Nucleus accumbens (tissue), 56 donors: ENCODE measurements at places on chromosomes 7 and 10.
A peak's percentile ranks its signal among the peaks of the same experiment; 100 is the strongest.

GRCh38 chr7:55365205-55365674 lies at the start of gene LANCL2:
LANCL2 (plus strand) TSS chr7:55365337; CDS start chr7:55366026, 689 bp downstream.
- no peak for DNase-seq

GRCh38 chr10:16891375-16892313 lies 74.4 kb upstream of the RSU1 start:
- no peak for DNase-seq

GRCh38 chr7:155680864-155681263 lies 36.4 kb downstream of the RBM33 start:
- DNase-seq, result no peak

GRCh38 chr10:30396698-30397097 lies 37.3 kb upstream of the MAP3K8 start:
- DNase-seq, result no peak

DNA sequence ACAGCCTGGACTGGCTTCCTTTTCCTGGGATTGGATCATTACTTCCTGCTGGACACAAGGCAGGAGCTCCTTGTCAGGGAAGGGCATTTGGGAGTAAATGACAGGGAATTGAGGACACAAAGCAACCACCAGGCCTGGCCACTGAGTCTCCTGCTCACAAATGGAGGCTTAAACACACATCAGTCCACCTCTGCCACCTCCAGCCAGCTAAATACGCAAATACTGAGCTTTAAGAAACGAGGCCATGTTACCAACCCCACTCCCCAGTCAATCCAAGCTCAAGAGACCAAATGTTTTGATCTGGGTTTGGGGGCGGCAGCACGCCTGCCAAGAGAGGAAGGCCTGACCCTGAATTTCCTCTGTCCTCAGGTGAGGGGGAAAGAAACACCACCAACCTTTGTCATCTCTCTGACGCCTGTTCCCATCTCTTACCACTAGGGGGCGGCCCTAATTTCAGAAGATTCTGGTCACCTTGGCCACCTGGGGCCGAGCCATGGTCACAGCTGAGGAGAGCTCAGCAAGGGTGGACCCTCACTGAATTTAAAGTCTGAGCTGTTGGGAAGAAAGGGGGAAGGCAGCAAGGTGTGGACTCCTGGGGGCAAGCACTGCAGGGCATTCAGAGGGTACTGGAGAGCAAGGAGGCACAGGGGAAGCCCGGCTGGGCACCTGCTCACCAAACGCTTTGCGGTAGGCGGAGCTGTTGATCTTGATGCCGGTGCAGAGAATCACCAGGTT lies 16.5 kb downstream of the AIFM2 start:
- peak; percentile 5 for DNase-seq

GRCh38 chr7:107446531-107446930 lies 23.3 kb upstream of the GPR22 start:
- DNase-seq, result no peak

DNA sequence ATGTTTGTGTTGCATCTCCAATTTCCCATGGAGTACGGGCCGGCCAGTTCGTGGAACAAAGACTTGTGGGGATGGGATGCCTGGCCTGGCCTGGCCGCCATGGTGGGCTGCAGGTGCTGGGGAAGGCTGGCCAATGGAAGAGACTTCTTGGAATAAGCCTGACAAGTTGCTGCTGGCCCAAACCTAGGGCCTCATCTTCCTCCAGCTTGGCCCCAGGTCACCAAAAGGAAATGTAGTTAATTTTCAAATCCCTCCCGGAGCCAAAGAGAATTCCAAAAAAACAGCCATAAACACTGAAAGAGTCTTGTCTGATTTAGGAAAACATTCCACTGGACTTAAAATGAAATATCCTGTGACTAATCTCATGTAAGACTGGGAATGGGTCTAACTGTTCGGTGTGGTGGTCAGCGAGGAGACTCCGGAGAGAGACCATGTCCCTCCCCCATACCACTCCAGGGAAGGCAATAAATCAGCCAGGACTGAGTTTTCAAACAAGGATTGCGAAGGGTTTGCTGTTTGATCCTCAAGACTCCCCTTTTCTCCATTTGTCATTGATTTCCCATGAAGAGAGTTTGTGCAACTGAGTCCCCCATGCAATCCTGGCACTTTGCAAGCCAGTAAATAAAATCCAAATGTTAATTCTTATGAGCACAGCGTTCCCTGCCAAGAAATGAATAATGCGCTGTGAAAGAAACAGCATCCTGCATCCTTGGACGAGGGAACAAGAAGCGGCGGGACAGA lies 128.7 kb upstream of the HABP2 start:
- DNase-seq, result no peak

- peak; percentile 46 for DNase-seq
Observed at GRCh38 chr10:14556285-14556956, 218.3 kb downstream of the FAM107B start.

DNA sequence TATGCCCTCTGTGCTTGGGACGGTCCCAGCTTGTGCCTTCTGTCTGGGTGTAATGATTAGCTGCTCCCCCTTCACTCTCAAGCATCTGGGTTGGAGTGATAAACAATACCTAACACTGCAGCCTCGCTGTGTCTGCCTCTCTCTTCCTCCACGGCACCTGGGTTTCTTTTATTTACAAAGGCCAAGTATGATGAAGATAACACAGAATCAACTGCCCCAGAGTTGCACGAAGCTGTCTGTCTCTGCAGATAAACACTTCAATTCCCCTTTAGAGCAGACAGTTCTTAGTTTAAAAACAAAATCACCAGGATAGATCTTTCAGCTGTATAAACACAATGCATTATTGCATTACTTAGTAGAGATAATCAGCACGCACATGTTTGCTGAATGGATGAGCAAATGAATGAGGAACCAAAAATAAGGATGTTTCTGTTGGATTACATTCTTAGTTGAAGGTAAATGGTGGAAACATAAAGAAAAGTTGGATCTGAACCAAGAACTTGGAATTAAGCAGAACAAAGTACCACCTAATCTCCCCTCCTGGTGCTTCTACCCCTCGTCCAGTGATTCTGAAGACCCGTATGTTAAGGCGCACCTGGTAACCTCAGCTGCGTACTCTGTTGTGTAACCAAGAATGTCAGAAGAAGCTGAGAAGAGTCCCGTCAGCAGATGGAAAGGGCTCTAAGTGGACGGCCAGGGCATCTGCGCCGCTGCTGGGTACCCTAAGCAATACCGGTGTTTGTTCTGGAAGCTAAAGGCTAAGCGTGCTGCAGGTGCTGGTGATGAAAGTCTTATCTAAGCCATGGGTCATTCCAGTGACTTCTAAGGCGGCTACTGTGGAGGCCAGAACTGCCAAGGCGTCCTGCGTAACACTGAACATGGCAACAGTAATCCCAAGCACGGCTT lies 26.6 kb downstream of the INSIG1 start:
- DNase-seq, result no peak

GRCh38 chr7:44163591-44163990 lies 22.5 kb upstream of the MYL7 start:
- DNase-seq, result no peak

DNA sequence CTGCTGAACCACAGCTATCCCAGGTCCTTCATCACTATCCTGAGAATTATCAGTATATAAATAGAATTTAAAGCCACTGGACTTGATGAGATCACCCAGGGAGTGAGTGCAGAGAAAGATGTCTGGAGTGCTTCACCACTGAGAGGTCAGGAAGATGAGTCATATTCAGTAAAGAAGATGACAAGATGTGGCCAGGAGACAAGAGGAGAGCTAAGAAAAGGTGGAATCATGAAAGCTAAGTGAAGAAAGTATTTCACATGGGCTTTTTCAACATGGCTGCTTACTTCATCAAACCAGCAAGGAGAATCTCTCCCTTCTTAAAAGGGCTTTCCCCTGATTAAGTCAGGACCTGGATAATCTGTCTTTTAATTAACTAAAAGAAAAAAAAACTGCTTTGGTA lies 9.1 kb upstream of the PRKAR2B start:
- DNase-seq, result no peak

DNA sequence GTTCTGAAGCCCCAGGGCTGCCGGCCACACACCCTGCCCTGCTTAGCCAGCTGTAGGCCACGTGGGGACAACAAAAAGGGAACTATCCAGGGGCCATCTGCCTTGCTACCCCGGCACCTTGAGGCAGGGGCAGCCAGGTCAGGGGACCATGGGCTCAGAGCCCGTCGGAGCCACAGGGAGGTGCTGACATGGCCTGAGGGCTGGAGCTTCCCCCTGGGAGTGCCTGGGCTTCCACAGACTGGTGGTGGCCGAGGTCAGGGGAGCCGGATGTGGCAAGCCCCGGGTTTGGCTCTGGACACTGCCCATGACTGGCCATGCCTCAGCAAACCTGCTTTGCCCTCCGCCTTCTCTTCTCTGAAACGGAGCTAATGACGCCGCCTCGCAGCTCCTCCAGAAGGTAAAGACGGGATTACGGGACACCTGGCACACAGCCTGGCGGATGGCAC lies 178.5 kb downstream of the EBF3 start:
- no peak for DNase-seq

GRCh38 chr10:4655879-4656278 lies 170.1 kb upstream of the AKR1E2 start:
- no peak for DNase-seq

GRCh38 chr7:1651031-1651446 lies 19.0 kb upstream of the ELFN1 start:
- no peak for DNase-seq

DNA sequence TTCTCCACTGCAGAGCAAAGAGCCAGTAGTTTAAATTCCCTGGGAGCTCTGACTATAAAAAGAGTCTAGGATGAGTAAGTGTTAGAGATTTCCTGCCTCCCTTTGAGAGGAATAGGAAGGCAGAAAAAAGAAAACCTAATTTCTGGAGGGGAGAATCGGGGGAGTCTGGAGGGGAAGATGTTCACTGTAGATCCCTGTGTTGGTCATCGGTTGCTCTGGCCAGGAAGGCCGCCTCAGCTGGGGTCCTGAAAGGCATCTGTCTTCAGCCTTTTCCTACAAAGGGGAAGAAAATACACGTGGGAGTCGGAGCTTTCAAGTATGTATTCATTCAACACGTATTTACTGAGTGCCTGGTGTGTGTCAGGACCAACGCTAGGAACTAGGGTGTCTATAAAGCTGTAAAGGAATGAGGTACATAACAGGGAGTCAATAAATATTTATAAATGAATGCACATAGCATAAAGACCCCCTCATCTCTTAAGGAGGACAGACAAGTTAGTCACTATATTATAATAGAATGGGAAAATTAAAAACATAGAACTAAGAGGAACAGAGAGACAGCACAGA lies 101.1 kb downstream of the ICA1 start:
- no peak for DNase-seq

- no peak for DNase-seq
Observed at GRCh38 chr10:48813291-48813690, 126.3 kb downstream of the LRRC18 start.

GRCh38 chr10:34850036-34850435 lies 34.9 kb upstream of the PARD3 start:
- no peak for DNase-seq

- no peak for DNase-seq
Observed at GRCh38 chr7:24574386-24574785, 1.1 kb downstream of the PALS2 start.

DNA sequence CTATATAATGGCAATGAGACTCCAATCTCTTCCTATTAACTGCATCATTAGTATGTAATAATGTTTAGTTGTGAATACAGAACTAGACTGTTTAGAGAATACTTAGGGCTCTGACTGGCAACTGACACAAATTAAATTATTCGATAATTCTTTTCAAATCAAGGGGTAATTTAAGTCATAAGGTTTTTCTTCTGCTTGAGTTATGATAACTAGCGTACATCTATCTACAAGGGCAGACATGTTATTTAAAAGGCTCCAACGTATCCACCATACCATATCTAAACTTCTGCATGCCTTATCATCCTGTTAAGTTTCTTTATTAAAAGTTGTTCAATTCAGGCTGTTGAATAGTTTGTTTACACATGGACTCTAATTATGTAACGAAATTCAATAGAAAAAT lies 11.2 kb downstream of the SEMA3C start:
- DNase-seq, result no peak

DNA sequence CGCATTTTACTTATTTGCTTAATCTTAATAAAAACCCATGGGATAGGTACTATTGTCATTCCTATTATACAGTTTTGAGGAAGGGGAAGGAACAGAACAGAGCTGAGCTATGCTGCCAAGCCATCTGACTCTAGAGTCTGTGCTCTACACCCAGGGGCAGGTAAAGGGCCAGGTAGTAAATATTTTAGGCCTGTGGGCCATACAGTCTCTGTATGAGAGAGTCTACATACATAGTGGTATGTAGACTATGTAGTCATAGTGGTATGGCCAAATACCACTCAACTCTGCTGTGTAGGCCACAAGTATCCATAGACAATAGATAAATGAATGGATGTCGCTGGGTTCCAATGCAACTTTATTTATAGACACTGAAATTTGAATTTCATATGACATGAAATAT lies 3.4 kb upstream of the SRI start:
- no peak for DNase-seq

GRCh38 chr10:101828766-101829551 lies 10.7 kb upstream of the OGA start:
- DNase-seq, result no peak

- DNase-seq, result no peak
Observed at GRCh38 chr10:61899069-61899531, 2.4 kb upstream of the ARID5B start.

DNA sequence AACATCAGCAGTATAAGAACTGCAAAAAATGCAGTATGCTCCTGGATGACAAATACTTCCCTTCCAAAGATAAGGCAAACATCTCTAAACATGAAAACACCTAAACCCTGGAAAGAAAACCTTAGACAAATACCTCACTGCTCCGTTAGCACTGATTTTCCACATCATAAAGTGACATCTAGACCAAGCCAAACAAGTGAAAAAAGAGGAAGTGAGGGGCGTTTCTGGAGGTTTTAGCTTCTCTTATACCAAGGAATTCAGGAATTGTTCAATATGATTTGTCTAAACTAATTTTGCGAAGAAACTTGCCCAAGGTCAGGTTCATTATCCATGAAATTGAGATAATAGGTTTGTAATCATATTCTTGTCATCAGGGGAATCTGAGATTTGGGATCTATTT lies 279.7 kb downstream of the ADRA2A start:
- DNase-seq, result no peak

DNA sequence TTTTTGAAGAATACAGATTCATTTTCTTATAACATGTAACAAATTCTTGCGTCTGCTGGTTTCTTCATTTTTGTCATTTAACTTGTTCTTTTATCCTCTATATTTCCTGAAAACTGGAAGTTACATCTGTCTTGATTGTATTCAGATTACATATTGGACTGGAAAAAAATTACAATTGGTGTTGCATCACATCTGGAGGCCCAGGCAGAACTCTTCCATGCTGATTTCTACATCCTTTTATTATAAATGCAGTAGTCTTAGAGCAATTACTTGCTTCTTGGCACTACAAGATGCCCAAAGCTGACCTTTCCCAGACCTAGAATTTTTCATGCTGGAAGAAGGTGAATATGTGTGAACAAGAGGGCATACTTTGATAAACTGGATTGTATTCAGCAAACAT lies 460.9 kb upstream of the CNTNAP2 start:
- DNase-seq, result no peak
